Keratinocyte (primary cell): ENCODE measurements at places on chromosomes 16 and 17. TPM values are rescaled to one million over a fixed set of nuclear protein-coding genes. Genes with fewer than 3 reads are reported as not detected.

GRCh38 chr17:80353718-80354275 lies 61.2 kb upstream of the ENDOV start:
- no peak for DNase-seq

- DNase-seq, result no peak
These were observed 12.7 kb upstream of the ARHGAP23 start for GRCh38 chr17:38415250-38416194.

GRCh38 chr16:87409781-87410180 lies 17.6 kb downstream of the MAP1LC3B start:
- DNase-seq, result no peak

- no peak for DNase-seq
These were observed 848 bp upstream of the KRT19 start for GRCh38 chr17:41528959-41529353.

DNA sequence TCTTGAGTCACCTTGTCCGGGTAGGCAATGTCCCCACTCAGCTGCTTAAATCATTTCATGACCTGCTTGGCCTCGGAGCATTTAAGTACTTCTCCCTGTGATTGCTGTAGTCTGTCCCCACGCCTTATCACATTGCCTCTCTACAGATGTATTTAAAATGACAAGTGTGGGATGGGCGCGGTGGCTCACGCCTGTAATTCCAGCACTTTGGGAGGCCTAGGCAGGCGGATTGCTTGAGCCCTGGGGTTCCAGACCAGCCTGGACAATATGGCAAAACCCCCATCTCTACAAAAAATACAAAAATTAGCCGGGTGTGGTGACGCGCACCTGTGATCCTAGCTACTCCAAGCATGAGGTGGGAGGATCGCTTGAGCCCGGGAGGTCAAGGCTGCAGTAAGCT lies 1.3 kb upstream of the GJC1 start:
- no peak for DNase-seq

- DNase-seq, result peak; percentile 97
These were observed 40.8 kb downstream of the MRC2 start for GRCh38 chr17:62668091-62668804.

DNA sequence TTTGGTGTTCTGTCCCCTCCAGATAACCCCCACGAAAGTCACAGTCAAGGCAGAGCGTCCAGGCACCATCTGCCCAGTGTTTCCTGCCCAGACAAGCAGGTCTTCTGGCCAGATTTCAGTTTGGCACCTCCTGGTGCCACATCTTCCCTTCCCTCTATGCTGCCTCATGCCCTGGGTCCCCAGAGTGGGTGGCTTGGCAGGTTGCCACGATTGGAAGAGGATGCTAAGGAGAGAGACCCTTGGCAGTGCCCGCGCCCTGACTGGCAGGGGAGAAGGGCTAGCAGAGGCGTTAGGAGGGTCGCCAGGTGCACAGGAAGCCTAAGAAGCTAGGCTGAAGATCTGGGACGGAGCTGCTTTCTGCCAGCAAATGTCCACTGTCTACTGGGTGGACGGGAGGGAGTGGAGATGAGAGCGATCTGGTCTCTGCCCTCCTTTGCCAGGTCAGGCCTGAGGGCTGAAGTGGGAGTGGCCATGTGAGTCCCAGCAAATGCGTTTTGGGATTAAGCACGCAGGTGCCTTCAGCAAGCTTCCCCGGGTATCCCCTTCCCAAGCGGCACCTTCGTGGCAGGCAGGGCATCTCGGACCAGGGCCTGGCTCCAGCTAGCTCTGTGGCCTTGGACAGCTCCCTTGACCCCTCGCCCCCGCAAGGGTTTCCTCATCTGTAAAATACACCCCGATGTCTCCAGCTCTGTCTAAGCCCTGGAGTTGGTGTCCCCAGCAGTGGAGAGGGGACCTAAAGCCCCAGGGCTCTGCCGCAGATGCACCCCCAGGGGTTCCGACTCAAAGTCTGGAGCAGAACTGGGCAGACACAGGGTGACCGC lies 13.4 kb upstream of the CD300A start:
- no peak for DNase-seq

- DNase-seq, result no peak
These were observed 1.5 kb downstream of the FGF11 start for GRCh38 chr17:7440834-7441195.

- no peak for DNase-seq
These were observed 128.7 kb downstream of the TANGO6 start for GRCh38 chr16:68972013-68972412.

DNA sequence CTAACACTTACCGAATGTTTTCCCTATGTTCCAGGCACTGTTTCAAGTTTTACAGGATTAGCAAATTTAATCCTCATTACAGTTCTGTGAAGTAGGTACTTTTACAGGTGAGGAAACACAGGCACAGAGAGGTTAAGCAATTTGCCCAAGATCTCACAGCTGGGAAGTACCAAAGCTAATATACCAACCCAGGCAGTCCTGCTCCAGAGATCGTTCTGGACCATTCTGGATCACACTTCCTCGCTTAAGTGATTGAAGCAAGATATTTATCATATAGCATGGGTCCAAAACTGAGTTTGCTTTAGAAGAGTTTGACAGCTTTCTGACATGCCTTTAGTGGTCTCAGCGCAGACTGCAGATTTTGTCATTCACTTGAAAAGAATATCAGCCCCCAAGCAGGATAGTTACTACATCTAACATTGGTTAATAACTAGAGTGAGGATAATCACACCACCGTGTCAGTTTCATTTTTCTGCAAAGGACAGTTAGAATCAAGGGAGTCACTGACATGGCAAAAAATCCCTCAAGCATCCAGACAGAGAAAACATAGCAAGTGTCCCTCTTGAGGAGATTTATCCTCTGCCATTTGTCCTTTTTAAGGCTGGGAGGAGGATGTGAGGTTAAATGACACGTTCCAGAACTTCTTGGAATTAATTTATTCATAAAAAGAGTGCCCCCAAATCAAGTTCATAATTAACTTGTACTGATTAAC lies 5.1 kb downstream of the HS3ST3B1 start:
- DNase-seq, result no peak

DNA sequence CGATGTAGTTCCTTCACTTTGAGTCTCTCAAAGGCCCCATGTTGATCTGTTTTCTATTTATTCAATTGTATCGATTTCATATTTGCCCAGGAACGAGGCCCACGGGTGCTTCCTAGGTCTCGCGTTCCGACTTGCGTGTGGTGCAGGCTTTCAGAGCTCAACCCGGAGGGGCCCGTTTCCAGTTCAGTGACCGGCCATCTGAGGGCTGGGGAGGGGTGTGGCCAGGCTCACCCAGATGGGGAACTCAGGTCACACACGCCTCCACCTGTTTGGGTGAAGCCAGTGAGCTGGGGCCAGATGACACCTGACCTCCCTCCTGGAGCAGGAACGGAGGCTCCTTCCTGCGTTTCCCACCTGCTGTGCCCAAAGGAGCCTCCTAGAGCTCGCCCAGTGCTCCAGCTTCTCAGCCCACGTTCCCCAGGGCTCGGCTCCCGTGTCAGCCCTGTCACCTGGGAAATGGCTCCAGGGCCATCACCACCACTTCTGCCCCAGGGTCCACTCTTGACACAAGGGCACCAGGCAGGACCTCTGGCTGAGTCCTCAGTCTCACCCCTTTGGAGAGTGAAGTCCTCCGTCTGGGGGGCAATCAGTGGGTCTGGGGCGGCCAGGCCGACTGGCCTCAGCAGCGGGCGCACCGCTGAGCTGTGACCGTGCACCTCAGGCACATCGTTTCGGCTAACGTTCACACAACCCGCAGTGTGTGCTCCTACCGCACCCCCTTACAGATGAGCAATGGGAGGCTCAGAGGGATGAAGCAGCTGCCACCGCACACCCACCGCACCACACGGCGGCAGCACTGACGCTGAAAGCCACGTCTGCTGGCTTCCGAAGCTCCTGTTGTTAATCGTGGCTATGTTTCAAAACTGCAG lies 18.0 kb downstream of the FOXF1 start:
- DNase-seq, result no peak

GRCh38 chr17:28384281-28385036 lies 13.0 kb downstream of the SARM1 start:
- no peak for DNase-seq

DNA sequence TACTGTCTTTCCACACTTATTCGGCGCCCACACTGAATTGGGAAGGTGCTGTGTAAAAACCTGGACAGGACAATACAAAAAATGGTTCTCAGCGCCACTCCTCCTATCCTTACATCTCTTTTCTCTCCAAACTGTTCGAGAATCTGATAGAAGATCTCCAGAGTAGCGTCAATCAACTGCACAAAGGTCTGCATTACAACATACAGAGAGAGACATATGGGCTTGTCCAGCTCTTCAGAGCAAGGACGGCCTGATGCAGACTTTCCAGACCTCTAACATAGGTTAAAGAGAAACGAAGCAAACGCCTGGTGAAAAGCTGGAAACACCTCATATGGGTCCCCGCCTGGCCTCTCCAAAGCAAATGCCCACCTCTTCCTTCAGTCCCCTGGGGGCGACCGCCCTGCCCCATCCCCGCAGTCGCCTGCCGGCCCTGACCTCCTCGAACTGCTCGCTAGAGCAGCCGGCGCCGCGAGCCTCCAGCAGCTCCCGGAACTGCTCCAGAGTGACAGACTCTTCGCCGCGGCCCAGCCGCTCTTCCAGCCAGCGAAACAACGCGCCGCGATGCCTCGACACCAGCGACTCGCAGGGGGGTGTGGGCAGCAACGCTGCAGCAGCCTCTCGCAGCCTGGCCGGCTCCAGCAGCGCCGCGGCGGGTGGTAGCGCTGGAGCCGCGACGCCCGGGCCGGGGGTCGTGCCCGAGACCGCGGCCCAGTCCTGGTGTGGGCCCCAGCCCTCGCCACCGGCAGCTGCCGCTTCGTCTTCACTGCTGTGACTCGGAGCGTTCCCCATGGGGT lies 526 bp downstream of the ZZEF1 start:
- no peak for DNase-seq

DNA sequence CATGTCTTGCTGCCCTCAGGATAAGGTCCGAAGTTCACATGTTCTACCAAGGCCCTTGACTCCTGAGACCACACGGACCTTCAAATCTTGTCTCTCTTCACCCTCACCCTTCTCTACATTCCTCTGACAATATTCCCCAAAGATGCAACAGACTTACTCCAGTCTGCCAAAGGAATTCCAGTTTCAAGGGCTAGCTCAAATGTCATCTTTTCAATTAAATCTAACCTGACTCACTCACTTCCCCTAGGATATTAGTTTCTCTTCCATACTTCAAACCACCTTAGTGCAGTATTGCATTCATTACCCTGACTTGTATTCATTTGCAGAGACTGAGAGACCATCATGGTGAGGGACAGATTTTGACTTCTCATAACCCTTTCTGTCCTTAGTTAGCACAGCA lies 59.6 kb upstream of the ADCY9 start:
- no peak for DNase-seq

DNA sequence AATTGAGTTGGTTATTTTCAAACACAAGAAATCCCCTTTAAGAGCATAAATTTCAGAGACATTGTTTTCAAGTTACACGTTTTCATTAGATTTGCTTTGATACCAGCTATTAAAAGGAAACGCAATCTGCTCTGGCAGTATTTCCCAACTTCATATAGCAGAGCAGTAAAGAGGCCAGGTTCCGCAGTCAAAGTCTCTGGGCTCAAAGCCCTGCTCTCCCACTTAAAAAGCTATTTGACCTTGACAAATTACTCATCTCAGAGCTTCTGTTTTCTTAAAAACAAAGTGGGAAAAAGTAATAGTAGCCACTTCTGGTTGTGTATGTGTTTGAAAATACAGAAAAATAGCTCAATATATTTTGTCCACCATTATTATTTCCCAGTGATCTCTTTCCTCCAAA lies 89.7 kb upstream of the CDYL2 start:
- no peak for DNase-seq

- DNase-seq, result peak; percentile 45
These were observed 44.9 kb upstream of the TANGO6 start for GRCh38 chr16:68798398-68798797.

DNA sequence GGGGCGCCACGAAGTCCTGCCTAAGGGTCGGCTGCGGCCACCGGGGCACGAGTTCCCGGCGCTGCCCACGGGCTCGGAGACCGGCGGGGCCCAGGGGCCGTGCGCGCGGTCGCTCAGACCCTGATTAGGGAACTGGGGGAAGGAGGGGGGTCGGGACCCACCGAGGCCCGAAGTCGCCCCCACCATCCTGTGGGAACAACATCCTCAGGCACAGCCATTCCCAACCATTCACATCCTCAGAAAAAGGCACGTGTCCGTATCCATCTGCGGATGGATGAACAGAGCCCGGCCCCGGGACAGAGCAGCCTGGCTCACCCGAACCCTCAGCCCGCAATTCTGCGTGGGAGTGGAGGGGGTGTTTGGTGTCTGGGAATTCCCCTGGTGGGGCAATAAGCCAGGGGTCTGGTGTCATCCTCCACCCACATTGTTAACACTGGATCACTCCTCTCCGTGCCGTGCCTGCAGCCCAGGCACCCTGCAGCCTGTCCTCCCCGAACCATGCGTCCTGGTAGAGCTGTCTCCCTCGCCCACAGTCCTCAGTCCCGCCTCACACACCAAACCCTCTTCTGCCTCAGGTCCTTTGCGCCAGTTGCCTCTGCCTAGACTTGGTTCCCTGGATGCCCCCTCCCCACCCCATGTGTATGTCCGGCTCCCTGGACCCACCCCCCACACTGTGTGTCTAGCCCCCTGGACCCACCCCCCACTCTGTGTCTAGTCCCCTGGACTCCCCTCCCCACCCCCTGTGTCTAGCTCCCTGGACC lies 789 bp upstream of the CCDC57 start:
- no peak for DNase-seq

DNA sequence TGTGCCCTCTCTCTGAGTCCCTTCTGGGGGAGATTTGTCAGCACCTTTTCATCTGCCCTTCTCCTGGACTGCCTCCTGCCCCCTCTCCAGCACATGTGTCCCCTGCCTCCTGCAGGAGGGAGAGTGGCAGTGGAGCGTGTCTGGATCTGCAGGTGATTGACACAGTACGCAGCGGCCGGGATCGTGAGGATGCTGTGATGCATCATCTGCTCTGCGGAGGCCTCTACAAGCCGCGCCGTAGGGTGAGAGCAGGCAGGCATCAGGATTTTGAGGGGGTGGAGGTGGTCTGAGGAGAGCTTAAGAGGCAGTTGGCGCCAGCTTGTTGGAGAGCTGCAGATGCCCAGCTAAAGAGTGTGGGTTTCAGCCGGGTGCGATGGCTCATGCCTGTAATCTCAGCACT lies 10.9 kb downstream of the SLC9A5 start:
- DNase-seq, result no peak

- no peak for DNase-seq
These were observed 211.2 kb downstream of the IRF8 start for GRCh38 chr16:86110134-86110533.

GRCh38 chr17:57338257-57338914 lies 82.1 kb downstream of the MSI2 start:
- no peak for DNase-seq

Gene FUS
- polyA plus RNA-seq, result 88.0 to 210 TPM (median 199 TPM) in 3 replicates

Gene IGFBP4
- 6.0 to 13.8 TPM (median 6.8 TPM) in 3 replicates for polyA plus RNA-seq

Gene ZNF771
- polyA plus RNA-seq, result 2.8 to 4.1 TPM (median 4.0 TPM) in 3 replicates

Gene MPV17L
- 0.39 to 0.48 TPM (median 0.40 TPM) in 3 replicates for polyA plus RNA-seq

Gene MFSD6L
- not detected in 3 replicates for polyA plus RNA-seq

Gene SLC16A11
- 0.09 TPM in 1 of 3 replicates, not detected in the others for polyA plus RNA-seq

Gene TACO1
- 17.8 to 27.2 TPM (median 23.5 TPM) in 3 replicates for polyA plus RNA-seq

Gene MYH11
- polyA plus RNA-seq, result not detected in 3 replicates

Gene HEATR3
- 20.9 to 27.2 TPM (median 23.5 TPM) in 3 replicates for polyA plus RNA-seq
